ACHN (cell line): ENCODE measurements at places on chromosomes 11 and 22.

- no peak for DNase-seq
Measured at GRCh38 chr11:91851908-91852307, 372.7 kb upstream of the FAT3 start.

DNA sequence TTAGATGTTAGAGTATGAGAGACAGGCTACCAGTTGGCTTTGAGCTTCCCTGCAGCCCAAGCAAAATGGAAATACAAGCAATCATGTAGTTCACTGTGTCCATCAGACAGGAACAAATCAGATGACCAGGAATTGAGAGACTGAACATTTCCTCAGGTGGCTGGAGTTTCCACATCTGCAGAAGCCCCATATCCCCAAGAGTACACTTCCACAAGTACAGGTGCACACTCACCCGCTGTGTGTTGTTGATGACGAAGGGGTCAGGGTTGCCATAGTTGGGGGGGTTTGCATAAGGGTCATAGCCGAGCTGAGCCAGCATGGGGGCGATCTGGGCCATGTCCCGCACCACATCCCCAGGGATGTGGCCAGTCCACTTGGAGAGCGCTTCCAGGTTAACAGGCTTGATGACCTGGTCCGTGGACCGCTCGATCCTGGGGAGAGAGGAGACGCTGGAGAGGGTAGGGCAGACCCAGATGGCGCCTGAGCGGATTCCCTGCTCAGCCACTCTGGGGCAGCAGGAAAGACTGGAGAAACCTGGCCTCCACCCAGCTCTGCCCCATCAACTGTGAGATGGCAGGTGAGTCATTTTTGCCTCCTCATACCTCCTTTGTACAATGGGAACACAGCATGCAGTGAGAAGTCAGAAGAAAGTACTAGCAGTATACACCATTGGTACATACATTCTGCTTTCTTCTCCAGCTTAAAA is 23.9 kb upstream of the TFIP11 start:
- peak; percentile 25 for DNase-seq

GRCh38 chr22:24876700-24877099 is 69.8 kb downstream of the LHFPL7 start:
- no peak for DNase-seq

GRCh38 chr11:121134741-121135312 is 33.8 kb downstream of the TECTA start:
- DNase-seq: no peak

DNA sequence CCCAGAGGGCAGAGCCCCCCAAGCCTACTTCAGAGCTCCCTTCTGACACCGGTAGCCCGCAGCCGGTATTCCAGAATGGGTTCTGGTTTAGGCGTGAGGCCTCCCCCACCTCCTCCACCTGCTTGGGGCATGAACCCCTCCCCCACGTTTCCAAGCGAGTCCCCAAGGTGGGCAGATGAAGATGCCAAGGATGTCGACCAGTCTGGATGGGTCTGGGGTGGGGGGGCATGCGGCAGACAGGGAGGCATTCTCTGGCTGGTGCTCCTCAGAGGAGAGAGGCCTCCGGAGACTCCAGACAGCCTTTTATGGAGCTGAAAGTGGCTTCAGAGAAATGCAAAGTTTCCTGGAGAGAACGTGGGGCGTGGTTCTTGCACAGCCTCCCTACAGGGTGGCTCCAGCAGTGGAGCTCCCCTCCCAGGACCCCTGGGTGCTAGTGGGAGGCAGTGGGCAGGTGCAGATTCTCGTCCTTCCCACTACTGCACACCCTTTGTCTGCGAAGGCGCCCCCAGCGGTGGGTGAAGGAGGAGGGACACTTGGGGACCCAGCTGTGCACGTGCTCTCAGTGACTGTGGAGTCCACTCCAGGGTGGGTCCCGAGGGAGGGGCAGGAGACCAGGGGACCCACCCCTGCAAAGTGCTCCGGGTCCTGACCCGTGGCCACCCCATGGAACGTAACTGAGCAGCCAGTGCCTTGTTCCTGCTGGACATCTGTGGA is 4.2 kb downstream of the CCND1 start:
- DNase-seq: no peak

- no peak for DNase-seq
Measured at GRCh38 chr22:46081831-46082210, 68.5 kb upstream of the PPARA start.

- DNase-seq: no peak
Measured at GRCh38 chr11:45795379-45795778, 9.6 kb upstream of the SLC35C1 start.

- no peak for DNase-seq
Measured at GRCh38 chr11:113615098-113615497, 91.0 kb downstream of the TMPRSS5 start.

DNA sequence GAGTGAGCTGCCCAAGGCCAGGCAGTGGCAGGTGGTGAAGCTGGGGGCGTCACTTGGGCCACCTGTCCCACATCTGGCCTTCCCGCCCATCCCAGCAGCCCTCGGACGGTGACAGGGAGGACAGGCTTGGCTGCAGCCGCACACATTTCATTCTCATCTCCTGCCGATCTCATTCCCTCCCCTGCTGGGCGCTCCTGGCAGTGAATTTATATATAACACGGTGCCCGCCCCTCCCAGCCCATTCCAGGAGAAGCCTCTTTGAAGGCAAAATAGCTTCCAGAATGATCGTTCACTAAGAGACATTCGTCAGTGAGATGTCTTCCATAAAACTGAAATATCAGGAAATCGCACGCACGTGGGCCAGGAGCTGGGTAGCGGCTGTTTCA is 861.3 kb downstream of the TBC1D22A start:
- no peak for DNase-seq

DNA sequence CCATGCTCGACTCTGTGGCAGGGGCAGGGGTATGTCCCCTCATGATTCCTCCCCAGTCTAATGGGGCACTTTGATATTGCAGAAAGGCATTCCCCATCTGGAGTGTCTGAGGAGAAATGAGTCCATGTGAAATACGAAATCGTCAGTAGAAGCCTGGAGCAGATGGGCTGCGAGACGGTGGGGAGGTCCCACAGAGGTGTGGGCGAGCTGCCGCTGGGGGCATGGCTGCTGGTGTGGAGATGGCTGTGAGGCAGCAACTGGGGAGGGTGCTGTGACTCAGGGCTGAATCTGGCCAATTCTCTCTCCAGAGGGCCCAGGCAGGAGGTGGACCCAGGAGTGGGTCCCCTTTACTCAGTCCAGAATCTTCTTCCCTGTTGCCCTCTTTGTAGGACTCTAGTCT is 11.2 kb downstream of the KCTD21 start:
- DNase-seq: no peak

GRCh38 chr22:25404928-25405816 is 159.3 kb upstream of the GRK3 start:
- DNase-seq: peak; percentile 48

DNA sequence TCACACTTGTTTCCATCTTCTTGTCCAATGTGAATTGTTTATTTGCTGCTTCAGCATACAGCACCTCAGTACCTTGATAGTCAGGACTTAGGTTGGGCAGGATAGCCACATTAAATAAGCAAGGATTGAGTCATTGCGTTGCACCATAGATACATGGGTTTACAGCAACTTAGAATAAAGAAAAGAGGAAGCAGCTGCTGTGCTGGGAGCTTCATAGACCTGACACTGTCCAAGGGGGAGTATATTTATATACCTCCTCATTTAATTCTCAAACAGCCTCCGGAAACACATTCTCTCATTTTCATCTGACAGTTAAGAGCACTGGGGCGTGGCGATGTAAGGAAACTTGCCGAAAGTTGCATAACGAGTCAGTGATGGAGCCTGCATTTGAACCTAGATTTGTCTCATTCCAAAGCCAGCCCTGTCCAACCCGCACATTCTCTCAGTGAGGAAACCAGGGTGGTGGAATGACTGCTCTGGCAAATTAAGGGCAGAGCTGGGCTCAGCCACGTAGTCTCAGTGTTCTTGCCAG is 42.2 kb downstream of the UBASH3B start:
- no peak for DNase-seq

DNA sequence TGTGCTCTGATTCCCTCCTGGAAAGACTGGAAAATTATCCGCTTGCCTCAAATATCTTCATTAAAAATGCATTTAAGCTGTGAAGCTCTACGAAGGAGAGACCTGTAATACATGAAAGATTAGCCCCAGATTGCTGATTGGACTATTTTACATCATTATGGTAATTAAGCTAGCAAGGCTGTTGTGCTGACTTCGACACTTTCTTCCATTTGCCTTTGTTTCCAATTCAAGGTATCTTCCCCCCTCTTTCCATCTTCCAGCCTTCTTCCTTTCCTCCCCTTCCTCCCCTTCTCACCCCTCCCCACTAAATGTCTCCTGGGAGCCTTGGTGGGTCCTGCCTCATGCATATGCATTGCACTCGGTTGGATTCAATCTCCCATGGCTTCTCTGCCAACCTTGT is 710.8 kb downstream of the OPCML start:
- DNase-seq: no peak

DNA sequence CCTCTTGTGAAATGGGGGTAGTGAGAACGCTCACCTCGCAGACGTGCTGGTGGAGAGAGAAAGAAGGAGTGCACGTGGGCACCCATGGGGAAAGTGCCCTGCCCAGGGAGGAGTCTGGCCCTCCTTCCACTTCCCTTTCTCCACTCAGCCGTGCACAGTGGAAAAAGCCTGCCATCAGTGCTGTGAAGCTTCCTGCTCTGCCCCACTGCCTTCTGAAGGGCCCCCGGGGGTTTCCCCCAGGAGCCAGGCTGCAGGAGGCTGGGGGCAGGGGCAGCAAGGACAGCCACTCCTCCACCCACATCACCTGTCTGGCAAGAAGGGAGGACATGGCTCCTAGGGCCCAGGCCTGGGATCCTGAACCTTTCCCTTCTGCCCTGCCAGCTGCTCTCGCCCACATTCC is 7.6 kb downstream of the TP53I11 start:
- DNase-seq: peak; percentile 58

DNA sequence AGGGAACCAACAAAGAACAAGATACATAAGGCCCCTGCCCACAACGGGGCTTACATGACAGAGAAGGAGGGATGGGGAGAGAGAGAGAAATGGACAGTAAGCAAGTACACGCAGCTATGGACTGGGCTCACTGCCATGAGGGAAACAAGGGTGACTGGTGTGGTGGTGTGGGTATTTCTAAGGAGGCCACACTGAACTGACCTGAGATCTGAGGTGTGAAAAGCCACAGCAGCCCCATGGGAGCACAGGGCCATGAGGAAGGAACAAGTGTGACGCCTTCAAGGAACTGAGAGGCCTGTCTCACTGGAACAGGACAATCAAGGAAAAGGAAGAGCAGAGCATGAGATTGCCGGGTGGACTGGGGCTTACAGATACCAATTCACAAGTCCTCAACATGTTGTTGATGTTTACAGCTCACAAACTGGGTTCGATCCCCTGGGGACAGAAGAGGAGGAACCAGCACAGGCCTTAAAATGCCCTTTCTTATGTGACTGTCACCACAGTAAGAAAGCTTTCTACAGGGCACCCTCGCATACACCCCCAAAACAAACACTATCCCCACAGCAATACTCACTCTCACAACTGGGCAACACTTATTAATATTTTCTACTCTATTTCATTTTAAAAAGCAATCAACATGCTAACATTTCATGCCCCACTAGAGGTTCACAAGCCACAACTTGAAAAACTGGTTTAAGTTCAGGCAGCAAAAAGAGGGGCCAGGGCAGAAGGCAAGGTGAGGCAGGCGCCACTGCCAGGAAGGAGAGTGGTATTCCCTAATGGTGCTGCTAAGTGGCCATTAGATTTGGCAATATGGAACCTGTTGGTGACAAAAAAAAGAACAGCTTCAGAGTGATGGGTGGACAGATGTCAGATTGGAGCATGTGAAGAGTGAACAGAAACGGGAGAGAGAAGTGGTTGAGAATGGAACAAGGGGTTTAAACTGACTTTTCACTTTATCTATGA is 39.1 kb downstream of the TCIRG1 start:
- no peak for DNase-seq

GRCh38 chr11:130144141-130144540 is 15.4 kb upstream of the ST14 start:
- DNase-seq: no peak

GRCh38 chr11:59857439-59858434 is 8.6 kb downstream of the TCN1 start:
- DNase-seq: no peak

- no peak for DNase-seq
Measured at GRCh38 chr11:104118105-104118744, 45.7 kb downstream of the PDGFD start.

- DNase-seq: no peak
Measured at GRCh38 chr11:56353991-56354390, at the start of gene OR8J1. Gene OR8J1 (plus strand): TSS chr11:56354291. CDS start chr11:56360247, 5,956 bp downstream.

- DNase-seq: no peak
Measured at GRCh38 chr11:45385844-45386243, 99.7 kb upstream of the SYT13 start.

DNA sequence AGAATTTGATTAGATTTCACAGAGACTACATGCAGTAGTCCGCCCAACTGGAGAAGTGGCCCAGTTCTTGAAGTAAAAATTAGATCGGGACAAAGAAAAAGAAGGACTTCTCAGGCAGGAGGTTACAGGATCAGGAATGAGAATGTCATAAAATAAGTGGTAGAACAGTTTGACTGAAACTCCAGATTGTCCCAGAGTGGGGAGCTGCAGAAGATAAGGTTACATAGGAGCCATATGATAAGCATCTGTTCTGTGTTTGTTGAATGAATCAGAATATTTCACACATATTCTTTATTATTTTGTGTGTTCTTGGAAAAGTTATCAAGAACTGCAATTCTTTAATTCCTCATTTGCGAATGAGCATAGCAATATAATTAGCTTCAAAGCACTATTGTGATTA is 210.6 kb downstream of the AASDHPPT start:
- DNase-seq: no peak

DNA sequence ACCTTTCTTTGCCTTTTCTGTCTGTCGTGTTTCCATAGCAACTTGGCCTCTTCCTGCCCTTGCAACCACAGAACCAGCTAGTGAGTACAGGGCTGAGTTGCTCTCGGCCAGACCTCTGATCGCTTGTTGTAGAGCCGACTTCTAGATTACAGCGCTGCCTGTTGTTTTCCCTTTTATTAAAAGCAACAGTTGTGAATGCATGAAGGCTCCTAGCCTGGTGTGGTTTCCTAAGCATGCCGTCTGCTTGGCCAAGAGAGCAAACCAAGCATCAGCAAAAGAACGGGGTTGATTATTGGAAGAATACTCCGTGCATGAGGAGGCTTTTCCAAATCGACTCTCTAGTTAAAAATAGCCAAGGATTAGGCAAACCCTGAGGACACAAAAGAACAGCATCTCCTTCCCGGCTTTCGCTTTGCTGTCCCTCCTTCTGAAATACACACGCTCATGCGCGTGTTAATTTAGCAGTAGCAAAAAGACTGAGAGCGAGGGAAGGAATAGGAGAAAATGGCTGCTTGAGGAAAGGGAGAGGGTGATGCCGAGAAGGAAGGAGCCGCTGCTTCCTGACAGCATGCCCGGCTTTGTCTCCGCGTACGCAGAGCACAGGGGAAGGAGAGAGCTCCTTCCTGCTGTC is 71.5 kb upstream of the TTC12 start:
- DNase-seq: no peak

GRCh38 chr11:71263386-71263785 is 11.0 kb upstream of the SHANK2 start:
- peak; percentile 28 for DNase-seq

GRCh38 chr11:68843703-68844312 is 2.1 kb upstream of the CPT1A start:
- DNase-seq: no peak

GRCh38 chr11:75784506-75784905 is 15.9 kb downstream of the DGAT2 start:
- DNase-seq: no peak

- DNase-seq: no peak
Measured at GRCh38 chr11:111456086-111456858, 55.9 kb downstream of the BTG4 start.

GRCh38 chr22:35728639-35729308 is 11.1 kb downstream of the APOL5 start:
- DNase-seq: no peak
